ENCODE measurements at places on chromosomes 5 and 9.

GRCh38 chr5:151757233-151758140 is 944 bp downstream of the ATOX1 start:
- DNase-seq = no peak

GRCh38 chr9:22808876-22809275 is 362.3 kb downstream of the DMRTA1 start:
- DNase-seq = no peak

DNA sequence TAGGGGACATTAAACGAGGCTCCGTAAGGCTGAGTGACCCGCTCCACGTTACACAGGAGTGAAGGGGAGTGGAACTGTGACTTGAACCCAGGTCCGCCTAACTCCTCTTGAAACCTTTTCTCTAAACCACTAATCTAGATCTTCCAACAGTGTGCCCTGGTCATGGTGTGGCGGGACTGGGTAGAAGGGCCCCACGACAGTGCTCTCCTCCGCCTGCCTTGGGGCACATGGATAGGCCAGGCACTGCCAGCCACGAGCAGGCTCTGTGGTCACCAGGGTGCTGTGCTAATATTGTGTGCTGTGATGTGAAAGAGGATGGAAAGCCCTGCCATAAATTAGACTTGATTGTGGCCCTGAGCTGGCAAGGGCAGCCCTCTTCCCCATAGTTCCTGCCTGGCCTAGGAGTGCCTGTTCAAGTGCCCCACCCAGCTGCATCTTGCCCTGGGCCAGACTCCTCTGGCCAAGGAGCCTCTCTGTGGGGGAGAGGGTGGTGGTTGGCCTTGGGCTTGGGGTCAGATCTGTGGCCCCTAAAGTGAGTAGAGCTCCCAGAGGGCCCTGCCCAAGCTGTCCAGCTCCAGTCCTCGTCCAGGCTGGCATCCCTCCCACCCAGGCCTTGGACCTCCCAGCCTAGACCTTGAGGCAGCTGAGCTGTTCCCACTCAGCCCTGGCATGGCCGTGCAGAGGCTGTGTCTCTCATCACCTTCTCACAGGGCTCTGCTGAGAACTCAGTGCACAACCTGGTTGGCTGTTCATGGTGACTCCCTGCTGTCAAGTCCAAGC is 67.8 kb upstream of the TBC1D2 start:
- no peak for DNase-seq

- DNase-seq = peak; percentile 27
Observed at GRCh38 chr5:112878760-112879159, 17.7 kb downstream of the SRP19 start.

- DNase-seq = no peak
Observed at GRCh38 chr9:123599781-123600180, 243.8 kb downstream of the CRB2 start.

DNA sequence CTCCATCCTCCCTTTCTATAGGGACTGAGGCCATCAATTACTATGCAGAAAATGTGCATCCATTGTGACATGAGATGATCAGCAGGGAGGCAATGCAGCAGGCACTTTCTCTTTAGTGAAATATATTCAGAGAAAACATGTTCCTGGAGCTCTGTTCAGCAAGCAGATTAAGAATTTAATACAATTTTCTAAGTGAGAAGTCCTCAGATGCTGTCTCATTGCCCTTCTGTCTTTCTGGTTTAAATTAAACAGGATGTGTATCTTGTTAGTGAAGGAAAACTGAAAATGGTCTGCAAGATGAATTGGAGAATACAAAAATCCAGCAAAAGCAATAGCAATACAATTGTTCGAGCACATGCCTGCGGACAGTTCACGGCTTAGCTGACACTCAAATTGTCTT is 445.8 kb upstream of the RIOK2 start:
- no peak for DNase-seq

- DNase-seq = no peak
Observed at GRCh38 chr9:33799928-33800704, 4.8 kb downstream of the PRSS3 start.

DNA sequence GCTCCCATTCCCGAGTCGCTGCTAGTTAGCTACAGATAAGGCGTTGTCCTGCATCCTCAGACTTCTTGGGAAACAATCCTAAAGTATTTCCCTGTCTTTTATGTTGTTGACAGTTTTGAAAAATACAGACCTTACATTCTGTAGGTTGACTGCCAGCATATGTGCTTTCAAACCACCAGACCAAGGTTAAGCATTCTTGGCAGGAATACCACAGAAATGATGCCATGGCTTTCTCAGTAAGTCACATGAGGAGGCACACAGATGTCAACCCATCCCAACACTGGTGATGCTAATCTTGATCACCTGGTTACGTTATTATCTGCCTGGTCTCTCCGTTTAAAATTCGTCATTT is 871 bp downstream of the GLE1 start:
- DNase-seq = no peak

- no peak for DNase-seq
Observed at GRCh38 chr5:178377583-178378270, 145.1 kb upstream of the PHYKPL start.

DNA sequence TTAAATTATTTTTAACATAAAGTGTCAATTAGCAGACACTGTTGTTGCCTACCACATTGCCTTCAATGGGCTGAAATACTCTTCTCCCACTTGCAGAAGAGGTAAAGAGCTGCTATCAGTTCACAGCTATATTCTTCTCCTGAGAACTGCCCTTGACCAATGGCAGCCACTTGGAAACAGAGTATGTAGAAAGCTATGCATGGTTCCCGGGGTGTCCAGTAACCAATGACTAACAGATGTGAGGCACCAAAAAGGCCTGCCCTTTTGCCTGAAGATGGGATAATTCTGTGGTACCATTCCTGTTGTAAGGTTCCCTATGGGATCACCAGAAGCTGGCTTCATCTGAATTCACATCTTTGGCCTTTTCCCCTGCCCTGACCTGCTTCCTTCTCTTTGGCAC is 181.4 kb upstream of the MAP3K1 start:
- no peak for DNase-seq

DNA sequence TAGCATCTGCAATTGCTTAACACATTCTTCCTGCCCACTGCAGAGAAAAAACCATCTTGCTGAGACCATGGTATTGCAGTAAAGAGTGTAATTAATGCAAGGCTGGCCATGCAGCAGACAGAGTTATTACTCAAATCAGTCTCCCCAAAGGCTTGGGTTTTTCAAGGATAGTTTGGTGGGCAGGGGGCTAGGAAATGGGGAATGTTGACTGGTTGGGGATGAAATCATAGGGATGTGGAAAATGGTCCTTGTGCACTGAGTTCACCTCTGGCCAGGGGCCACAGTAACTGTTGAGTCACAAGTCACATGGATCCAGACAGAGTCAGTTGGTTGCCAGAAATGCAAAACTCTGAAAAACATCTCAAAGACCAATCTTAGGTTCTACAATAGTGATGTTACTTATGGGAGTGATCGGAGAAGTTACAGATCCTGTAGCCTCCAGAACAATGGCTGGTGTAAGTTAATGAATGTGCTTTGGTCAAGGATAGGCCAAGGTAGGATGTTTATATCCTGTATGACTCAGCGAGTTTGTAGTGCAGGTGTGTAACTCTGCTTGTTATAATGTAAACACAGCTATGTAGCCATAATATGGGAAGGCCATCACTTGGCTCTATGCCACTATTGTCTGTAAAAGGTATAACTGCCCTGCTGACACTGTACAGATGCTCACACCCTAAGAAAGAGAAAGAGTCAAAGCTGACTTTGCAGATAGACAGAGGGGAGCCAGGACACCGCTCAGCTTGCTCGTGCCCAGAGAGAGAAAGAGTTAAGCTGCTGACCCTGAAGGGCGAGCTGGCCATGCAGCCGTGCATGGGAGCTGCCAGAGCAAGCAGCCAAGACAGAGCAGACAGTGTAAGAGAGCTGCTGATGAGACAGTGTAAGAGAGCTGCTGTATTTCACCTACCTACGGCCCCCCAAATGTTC is 27.2 kb downstream of the C9orf152 start:
- no peak for DNase-seq

DNA sequence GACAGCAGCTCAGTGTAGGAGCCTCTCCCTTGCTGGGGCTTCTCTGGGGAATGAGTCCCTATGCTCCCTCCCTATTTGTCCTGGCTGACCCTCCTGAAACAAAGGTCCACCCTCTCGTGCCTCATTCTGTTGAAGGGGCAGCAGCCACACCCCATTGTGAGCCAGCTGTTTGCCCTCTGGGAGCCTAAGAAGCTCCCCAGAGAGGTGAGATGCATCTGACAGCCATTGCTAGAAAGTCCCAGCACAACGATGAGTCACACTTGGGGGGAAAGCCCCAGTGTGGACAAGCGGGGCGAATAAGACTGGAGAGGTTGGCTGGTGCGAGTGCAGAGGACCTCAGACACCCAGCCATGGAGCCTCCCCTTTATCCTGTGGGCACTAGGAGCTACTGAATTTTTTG is 101.4 kb downstream of the PPARGC1B start:
- no peak for DNase-seq

DNA sequence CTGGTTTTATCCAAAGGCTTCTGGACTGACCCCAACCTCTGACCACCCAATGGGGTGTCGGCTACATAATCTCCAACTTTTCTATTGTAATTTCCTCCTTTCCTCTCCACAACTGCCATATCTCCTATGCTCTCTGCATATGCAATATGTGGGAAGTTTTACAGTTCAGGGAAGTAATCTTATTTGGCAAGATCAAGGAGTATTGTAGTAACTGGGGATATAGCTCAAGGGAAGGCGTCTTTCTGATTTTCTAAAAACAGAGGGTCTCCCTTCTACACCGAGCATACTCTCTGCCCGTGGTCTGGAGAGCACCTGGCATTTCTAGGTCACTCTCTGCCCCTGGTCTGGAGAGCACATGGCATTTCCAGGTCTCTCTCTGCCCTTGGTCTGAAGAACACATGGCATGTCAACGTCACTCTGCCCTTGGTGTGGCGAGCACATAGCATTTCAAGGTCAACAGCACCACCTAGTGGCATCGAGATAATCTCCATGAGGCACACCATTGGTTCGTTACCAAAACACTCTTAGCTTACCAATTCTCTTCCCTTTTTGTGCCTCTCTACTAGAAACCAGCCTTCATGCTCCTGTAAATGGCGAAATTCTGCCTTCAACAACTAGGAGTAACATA is 616.4 kb upstream of the NUDT12 start:
- no peak for DNase-seq

- no peak for DNase-seq
Observed at GRCh38 chr5:95777441-95777840, 45.1 kb downstream of the GLRX start.

DNA sequence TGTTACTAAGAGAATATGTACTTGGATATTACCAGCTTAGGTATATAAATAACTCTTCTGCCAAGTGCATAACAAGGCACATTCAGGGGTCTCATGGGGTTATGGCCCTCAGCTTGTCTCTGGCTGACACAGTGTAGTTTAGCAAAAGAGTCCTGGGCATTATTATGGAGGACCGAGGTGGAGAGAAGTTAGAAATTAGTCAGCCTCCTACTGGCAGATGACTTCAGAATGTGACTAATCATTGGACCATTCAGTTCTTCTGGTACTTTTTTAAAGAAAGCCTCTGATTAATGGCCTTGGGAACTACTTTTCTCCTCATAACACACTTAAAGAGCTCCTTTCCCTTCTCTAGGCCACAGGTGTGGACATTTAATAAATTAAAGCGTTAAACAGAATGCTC is 178.9 kb downstream of the SH3GL2 start:
- DNase-seq = no peak

- no peak for DNase-seq
Observed at GRCh38 chr5:96177303-96177869, 215.7 kb upstream of the ELL2 start.

- no peak for DNase-seq
Observed at GRCh38 chr9:135909371-135909770, 2.0 kb upstream of the CAMSAP1 start.

DNA sequence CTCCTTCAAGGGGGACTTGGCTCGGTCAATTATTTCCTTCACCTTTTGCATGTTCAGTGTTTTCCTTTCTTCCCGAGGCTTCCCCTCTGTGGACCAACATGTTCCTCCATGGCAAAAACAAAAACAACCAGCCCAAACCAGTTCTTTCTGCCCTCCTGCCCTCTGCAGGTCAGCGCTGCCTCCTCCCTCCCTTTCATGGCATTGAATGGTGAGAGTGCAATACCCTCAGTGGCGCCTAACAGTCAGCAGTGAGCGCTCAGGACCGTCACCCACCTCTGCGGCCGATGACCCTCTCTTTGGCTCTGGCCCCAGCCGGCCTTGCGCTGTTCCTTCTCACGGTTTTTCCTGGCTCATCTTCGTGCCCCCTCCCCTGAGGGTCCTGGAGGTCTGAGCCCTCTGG is 34.4 kb upstream of the GNE start:
- no peak for DNase-seq

DNA sequence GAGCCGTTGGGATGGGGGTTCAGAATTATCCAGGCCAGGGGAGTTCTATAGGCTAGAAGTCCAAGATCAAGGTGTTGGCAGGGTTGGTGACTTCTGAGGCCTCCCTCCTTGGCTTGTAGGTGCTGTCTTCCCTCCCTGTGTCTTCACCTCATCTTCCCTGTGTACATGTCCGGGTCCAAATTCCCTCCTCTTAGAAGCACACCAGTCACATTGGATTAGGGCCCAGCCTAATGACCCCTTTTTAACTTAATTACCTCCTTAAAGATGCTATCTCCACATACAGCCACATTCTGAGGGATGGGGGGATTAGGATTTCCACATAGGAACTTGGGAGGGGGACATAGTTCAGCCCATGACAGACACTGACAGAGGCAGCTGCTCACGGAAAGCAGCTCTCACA is 12.1 kb downstream of the LRSAM1 start:
- no peak for DNase-seq

DNA sequence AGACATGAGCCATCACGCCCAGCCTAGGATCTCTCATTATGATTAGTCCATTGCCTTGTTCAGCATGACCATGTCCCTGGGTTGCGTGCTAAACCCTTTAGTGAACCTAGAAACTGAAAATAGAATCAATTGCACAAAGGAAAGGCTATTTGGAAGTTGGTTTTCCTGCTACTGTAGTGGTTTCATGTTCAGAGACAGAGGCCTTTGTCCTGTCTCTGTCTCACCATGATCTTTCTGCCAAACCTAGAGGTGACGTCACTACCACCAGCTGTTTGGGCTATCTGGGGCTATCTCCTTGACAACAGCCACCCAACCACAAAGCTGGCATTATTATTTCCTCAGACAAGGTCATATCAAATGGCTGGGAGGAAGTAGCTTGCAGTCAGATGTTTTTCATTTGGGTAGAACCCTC is 4.0 kb upstream of the CDK5RAP2 start:
- DNase-seq = peak; percentile 18

- DNase-seq = no peak
Observed at GRCh38 chr5:31390256-31390655, 141.6 kb downstream of the DROSHA start.
